NCI-H345 (cell line): ENCODE measurements at places on chromosomes 13 and 19.
A peak's percentile ranks its signal among the peaks of the same experiment; 100 is the strongest.

- DNase-seq = no peak
These were observed 6.7 kb downstream of the RGS9BP start for GRCh38 chr19:32682317-32682716.

- DNase-seq = no peak
These were observed 141.2 kb downstream of the TEX29 start for GRCh38 chr13:111461445-111462149.

DNA sequence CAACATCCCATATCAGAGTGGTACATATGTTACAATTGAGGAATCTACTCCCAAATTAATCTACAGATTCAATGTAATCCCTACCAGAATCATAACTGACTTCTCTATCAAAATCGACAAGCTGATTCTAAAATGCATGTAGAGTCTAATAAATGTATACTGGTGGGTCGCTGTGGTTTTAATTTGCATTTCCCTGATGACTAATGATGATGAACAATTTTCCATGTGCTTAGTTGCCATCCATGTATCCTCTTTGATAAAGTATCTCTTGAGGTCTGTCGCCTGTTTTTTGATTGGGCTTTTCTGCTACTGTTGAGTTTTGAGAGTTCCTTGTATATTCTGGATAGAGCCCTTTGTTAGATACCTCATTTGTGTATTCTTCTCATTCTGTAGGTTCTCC lies 43.8 kb downstream of the KLF12 start:
- DNase-seq = no peak

DNA sequence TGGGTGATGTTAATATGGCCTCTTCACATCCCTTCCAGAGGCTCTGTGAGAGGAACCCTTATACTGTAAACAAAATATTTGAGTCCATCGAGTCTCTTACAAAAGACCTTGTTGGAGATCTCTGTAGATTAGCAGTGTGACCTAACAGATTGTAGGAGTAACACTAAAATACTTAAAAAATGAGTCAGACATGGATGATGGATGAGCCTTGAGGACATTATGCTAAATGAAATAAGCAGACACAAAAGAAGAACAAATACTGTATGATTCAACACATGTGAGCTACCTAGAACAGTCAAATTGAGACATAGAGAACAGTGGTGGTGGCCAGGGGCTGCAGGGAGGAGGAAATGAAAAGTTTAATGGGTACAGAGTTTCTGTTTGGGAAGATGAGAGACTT lies 152.2 kb upstream of the UBL3 start:
- DNase-seq = no peak

GRCh38 chr19:35468637-35469036 lies 20.6 kb downstream of the FFAR2 start:
- DNase-seq = peak; percentile 76

- DNase-seq = no peak
These were observed 11.3 kb downstream of the RFX2 start for GRCh38 chr19:6099033-6099432.
